A549 (cell line): ENCODE measurements at places on chromosomes 4 and X.

DNA sequence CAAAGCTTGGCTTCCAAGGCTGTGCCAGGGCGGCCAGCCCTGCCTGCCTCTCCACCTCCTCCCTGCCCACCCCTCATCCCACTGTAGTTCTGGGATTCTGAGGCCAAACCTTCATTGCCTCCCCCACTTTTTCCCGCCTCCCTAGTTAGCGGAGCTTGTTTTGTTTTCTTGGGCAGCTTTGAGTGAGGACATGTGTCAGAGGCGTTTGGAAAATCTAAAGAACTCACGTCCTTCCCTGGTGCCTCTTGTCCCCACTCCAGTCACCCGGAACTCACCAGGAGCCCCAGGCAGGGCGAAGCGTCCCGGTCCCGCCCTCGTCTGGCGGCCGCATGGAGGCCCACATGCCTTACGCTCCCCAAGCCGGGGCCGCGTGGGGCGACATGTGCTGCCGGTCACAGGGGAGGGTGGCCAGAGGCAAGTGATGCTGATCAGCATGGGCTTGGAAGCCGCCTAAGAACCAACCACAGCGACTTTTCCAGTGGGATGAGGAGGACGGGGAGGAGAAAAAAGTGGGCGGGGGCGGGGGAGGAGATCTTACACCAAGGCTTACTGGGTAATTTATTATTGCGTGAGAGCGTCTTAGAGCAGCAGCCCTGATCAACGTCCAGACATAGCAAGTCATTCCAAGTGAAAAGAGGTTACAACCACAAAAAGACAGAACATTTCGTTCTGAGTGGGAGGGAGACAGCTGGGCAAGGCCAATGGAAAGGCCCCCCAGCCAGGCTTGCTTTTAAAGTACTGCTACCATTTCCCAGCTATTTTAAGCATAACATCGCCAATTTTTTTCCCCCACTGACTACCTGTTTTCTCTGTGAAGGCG, 48.5 kb downstream of the PRPS1 start:
- peak; percentile 62 for DNase-seq

DNA sequence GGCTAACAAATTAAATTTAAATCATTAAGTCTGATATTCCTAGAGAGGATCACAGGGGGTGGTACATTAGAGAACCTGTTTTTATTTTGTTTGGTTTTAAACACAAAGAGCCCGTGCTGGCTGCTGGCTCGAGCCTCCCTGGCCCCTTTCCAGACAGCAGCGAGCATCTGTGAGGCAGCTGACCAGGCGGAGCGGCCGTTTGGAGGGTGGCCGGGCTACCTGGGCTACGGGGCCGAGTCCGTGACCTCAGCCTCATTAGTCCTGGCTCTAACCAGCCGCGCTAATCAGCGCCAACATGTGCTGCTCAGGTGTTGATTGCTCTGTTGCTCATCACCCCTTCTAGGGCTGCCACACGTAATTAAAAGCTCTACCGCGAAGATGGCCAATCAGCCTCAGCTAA, 35.3 kb downstream of the DCTD start:
- no peak for DNase-seq

DNA sequence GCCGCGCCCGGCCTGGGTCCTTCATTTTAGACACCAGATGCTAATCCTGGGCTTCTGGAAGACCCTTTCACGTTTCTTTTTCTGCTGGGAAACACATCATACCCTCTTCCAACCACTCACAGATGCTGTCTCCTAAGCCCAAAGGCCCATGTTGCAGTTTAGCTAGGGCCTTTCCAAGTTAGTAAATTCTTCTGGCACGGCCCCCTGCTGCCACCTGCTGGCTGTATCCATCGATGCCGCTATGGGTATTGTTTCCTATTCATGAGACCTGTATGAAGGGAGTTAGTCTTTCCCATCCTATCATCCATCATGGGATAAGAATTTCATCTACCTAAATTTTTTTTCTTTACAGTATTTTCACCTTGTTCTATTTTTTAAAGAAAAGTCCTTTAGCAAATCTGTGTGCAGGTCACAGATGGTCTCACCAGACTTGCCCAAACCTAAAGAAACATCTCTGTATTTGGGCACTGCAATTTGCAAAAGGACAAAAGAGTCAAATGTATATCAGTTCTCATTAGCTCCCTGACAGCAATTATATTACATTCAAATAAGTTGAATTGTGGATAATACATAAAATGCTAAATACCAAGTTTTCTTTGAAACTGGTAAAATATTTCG, 37.8 kb upstream of the SLC9A7 start:
- DNase-seq: peak; percentile 49

- DNase-seq: no peak
Measured at GRCh38 chrX:100662170-100662569, 18.2 kb downstream of the SRPX2 start.

DNA sequence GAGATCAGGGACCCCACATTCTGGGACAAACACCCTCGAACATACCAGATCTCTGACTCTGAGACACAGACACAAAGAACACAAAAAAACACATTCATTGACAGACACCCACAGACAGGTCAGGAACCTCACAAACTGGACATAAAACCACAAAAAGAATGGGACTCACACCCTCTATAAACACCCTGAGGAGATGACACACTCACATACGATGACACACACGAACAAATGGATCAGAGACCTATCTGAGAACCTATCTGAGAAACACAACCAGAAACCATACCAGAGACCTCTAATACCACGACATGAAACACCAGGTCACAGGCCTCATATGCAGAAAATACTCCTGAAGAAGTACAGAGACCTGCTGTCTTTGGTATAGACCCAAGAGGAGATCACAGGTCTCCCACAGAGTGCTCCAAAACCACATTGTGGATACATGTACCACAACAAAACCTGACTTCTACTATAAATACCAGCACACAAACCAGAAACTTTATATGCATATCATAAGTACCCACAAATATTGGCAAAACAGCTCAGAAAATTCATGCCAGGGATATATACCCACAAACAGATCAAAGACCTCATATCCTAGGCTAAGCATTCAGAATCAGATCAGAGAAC, 19.5 kb downstream of the SUV39H1 start:
- no peak for DNase-seq

DNA sequence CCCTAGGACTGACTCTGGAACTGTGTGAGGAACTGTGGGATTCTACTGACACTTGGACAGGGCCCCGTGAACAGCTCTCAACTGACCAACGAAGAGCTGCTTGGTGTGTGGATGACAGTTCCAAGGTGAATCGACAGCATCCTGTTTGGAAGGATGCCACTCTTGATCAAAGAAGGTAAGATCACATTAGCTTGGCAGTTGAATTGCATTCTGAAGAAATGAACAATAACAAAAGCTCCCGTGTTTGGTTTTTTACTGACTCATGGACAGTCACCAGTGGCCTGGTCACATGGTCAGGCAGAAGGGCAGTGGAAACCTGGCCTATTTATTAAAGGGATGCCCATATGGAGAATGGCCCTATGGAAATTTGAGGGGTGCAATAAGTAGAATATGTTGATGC, 33.1 kb upstream of the GPR34 start:
- no peak for DNase-seq
